ENCODE measurements at places on chromosomes 16 and 17.
A peak's percentile ranks its signal among the peaks of the same experiment; 100 is the strongest.

- no peak for DNase-seq
Observed at GRCh38 chr16:73048292-73049080, 558 bp upstream of the ZFHX3 start.

- no peak for DNase-seq
Observed at GRCh38 chr17:36943250-36944191, 5.2 kb upstream of the AATF start.

DNA sequence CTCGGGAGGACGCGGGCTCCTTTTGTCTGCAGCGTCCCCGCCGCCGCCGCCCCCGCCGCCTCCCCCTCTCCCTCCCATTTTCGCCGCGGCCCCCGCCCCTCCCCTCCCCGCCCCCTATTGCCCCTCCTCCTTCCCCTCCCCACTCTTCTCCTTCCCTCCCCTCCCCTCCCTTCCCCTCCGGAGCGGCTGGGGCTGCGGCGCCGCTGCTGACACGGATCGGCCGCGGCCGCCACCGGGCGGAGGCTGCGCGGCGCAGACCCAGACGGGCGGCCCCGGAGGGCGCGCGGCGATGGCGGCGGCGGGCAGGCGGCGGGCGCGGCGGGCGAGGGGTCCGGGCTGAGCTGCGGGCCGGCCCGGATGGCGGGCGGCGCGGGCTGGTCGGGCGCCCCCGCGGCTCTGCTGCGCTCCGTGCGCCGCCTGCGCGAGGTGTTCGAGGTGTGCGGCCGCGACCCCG, at the start of gene RAB11FIP4:
RAB11FIP4 (plus strand) TSS at position 180 of the 454 bp plus-strand sequence; CDS start at position 358, 178 bp downstream.
- no peak for DNase-seq

DNA sequence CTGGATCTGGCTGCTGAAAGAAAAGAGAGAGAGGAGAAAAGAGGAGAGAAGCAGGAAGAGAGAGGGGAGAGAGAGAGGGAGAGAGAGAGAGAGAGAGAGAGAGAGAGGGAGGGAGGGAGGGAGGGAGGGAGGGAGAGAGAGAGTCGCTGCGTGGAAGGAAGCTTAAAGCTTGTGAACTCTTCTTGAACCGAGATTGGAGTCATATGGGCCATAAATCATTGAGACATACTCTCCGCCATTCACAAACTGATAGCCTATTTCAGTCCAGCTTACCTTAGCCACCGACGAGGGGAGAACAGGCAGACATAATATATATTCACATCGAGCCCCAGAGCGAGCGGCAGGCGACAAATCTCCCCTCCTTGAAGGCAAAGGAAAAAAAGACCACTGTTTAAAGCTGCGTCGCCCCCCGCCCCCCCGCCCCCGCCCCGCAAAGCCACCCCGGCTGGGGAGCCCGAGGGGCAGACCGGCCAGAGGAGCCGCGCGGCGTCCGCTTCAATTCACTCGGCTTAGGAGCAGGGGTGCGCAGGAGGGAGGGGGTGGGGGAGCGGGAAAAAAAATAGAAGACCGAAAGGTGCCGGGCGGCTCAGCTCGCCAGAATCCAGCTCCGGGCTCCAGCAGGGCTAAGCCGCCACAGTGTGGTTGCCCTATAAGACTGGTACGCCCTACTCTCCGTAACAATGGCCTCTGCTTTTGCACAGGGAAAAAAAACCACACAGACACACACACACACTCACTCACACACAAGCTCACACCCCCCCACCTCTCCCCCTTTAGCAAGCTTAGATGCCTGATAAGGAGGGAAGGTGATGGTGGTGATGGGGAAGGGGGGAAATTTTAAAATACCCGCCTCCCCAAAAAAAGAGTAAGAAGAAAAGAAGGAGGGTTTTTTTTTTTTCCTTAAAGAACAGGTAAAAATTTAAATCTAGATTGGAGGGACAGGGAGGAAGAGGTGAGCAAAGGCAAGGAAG, 10.6 kb upstream of the HOXB2 start:
- DNase-seq = no peak

GRCh38 chr17:36503456-36504155, 17.1 kb downstream of the ZNHIT3 start:
- DNase-seq = no peak

DNA sequence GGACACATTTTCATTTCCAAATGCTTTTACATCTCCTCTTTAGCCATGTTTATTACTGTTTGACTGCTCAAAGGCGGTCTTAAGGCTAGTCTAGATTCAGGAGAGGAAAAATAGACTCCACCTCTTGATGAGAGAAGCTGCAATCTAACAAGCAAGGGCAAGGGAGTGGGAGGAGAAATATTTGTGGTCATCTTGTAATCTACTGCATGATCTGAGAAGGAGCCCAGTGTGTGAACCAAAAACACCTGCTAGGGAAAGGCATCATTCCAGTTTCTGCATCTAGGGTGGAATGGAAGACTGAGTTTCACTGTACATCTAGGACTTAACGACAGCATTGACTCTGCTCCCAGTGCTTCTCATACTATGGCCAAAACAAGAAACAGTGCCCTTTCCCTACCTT, 232.2 kb upstream of the HS3ST3A1 start:
- DNase-seq = peak; percentile 9

DNA sequence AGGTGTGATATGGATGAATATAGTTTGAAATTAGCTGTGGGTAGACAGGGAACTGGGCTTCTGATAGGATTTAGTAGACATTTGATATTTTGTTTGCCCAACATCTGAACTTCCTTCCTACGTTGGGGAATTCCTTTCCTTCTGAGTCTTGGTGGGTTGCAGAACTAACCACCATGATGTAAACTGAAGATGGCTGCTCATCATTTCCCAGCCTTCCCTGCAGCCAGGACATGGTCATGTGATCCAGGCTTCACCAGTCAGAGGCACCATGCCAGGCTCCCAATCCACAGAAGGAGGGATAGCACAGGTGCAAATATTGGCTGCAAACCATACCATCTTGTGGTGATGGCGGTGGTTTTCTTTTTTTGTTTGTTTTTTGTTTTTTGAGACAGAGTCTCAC, 57.4 kb downstream of the EMP2 start:
- no peak for DNase-seq

DNA sequence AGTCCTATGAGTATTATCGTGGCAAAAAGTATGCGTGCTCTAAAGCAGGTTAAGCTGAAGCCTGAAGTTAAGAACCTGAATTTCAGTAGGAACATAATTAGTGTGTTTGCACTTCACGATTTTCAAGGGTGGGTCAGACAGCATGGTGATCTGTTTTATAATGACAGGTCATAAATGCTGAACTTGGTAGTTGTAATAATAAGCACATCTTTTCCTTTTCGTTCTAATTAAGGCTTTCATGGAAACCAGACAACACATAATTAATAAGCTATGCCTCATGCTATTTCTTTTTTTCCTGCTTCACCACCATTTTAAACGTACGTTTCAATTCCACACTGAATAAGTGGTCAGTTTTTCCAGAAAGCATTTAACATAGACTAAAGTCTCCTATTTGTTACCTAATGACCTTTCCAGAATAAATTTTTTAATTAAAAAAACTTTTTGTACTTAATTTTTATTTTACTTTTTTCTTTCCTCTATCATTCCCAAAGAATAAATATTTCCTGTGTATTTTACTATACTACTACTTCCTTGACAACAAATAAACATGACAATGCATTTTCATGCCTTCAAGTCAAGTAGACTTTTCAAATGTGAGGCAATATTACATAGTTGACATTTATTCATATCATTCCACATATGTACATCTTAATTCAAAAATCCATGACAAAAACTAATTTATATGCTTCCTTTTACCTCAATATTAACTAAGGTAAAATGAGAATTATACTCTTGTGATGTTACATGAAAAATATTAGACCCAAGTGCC, 22.4 kb downstream of the CMC2 start:
- DNase-seq = no peak

- no peak for DNase-seq
Observed at GRCh38 chr16:69057400-69058378, 47.8 kb upstream of the HAS3 start.

GRCh38 chr17:1958134-1958881, 66.8 kb downstream of the RTN4RL1 start:
- no peak for DNase-seq

GRCh38 chr17:13638855-13639458, 37.2 kb upstream of the HS3ST3A1 start:
- no peak for DNase-seq

- DNase-seq = no peak
Observed at GRCh38 chr17:7903154-7904103, 12.7 kb downstream of the RNF227 start.

GRCh38 chr16:2252806-2253148, 1.4 kb upstream of the ECI1 start:
- no peak for DNase-seq

DNA sequence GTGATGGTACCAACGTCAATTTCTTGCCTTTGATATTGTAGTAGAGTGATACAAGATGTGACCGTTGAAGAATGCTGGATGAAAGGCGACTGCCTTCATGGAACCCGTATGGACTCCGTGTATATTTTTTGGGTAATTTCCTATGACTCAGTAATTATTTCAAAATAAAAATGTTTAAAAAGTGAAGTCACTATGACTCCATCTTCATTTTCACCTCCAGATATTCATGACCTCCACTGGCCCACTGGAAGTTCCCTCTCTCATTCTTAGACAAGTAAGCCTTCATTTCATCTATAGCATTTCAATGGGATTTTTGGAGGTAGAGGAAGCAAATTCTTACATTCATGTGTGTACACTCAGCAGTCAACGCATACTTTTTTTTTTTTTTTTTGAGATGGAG, 111.8 kb upstream of the NUDT7 start:
- DNase-seq = no peak

DNA sequence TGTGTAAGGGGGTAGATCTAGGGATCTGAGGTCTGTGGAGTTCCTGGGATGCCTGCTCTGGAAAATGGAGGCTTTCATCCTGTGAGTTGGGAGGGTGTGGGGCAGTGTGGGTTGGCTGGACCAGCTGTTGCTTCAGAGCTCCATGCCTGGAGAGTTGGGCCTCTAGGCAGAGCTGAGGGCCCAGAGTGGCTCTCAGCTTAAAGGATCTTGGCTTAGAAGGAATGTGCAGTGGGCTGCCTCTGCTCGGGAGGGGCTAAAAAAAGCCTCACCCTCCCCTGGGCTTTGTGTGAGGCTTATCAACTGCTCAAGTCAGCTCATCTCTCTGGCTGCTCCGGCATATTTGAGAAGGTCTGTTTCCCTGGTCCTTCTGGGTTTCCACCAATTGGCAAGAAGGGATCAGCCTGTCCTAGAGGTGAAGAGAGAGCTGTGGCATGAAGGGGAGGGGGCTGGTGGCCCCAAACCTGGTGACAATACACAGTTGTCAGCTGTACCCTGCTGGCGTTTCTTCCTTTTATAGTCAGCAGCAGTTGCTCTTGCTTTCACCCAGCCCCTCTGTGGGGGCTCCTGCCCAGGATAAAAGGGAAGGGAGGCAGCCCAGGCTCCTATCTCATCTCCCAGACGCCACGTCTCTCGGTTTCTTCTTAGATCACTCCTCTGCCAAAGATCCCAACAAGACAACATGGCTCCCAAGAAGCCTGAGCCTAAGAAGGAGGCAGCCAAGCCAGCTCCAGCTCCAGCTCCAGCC, at the start of gene MYL4:
MYL4 (plus strand) TSS at position 605 of the 745 bp plus-strand sequence; CDS start at position 680, 75 bp downstream.
- DNase-seq = no peak

DNA sequence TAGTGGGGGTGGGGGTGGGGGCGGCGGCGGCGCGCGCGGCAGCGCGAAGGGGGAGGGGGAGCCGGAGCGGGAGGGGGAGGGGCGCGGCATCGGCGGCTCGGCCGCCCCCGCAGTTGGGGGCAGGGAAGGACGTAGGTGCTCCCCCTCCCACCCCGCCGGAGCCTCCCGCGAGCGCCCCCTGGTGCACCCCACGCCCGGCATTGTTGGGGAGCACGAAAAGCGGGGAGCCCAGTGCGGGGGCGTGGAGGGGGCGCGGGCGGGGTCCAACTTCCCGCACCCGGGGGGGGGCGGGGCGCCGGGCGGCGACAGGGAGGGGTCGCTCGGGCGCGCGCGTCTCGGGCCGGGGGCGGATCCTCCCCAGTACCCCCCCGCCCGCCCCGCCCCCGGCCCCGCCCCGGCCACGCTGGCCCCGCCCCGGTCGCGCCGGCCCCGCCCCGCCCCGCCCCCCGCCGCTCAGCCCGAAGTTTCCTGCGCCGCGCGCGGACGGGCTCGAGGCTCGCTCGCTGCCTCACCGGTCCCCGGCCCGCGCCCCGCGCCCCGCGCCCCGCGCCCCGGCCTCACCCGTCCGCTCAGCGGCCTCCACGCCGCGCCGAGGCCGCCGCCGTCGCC, at the start of gene CACNA1H:
CACNA1H (plus strand) TSS at position 456 of the 609 bp plus-strand sequence. CDS start 632 bp downstream, outside the sequence.
- no peak for DNase-seq

GRCh38 chr17:55883149-55883548, 132.3 kb downstream of the PCTP start:
- no peak for DNase-seq

DNA sequence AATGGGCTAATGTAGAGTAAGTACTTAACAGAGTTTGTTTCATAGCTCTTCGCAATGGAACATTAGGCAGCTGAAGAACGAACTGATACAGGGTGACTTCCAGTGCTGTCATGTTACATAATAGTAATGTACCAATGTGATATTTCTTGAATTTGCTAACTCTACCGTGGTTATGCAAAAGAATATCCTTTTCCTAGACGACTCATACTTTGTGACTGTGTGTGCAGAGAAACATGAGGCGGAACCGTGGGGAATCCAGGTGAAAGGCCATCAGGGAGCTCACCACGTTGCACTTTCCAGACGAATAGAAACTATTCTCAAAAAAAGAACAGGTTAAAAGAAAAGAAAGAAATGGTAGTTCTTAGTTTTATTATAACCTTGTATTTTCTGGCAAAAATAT, 13.2 kb downstream of the NOB1 start:
- DNase-seq = no peak

- no peak for DNase-seq
Observed at GRCh38 chr17:35846055-35846809, 22.5 kb downstream of the HEATR9 start.

GRCh38 chr17:9020096-9020823, 1.1 kb upstream of the NTN1 start:
- no peak for DNase-seq

- DNase-seq = no peak
Observed at GRCh38 chr17:51814521-51814920, 344.0 kb downstream of the CA10 start.

Measured in HFF-Myc (cell line).